ENCODE measurements at places on chromosomes 4 and X. TPM values are rescaled to one million over a fixed set of nuclear protein-coding genes. Genes with fewer than 3 reads are reported as not detected.

DNA sequence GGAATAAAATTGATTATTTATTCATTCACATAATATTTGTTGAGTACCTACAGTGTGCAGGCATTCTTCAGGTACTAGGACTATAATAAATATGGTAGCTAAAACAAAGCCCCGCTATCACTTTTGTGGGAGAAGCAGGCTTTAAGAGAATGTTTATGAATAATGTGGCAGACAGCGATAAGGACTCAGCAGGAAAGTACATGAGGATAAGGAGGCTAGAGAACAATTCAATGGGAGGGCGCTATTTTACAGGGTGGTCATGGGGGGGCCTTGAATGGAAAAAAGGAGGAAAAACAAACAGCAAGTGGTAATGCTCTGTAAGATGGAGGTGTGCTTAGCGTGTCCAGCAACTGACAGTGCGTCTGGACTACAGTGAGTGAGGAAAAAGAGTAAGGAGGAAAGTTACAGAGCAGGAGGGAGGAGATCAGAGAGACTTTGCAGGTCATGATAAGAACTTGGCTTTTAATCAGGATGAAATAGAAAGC lies 264.2 kb upstream of the ETNPPL start:
- DNase-seq: no peak

GRCh38 chr4:3287271-3287971 lies 5.4 kb upstream of the RGS12 start:
- peak; percentile 44 for DNase-seq

DNA sequence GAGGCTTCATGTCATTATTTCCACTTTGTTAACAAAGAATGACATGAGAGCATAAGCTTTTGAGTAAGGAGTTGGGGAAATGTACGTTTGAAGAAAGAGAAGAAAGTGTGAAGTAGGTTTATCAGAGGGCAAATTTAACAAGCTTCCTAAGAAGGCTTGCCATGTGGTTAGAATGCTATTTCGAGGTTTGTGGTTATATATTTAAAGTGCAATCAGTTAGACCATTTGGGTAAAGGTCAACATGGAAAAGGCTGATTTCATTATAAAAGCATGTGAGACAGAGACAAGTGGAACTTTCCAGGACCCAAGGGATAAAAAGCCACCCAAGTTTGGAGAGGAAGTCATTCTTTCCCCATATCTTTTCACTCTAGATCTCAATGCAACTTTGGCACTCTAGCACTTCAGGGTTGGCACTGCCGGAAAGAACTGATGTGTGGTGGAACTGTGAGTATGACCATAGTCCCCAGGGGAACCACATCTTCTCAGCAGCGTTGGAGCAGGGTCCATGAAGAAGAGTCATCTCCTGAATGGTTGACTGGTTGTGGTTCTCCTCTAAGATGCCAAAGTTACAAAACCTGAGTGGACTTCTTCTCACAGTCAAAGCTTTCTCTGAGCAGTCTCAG lies 529.9 kb downstream of the MID1IP1 start:
- no peak for DNase-seq

DNA sequence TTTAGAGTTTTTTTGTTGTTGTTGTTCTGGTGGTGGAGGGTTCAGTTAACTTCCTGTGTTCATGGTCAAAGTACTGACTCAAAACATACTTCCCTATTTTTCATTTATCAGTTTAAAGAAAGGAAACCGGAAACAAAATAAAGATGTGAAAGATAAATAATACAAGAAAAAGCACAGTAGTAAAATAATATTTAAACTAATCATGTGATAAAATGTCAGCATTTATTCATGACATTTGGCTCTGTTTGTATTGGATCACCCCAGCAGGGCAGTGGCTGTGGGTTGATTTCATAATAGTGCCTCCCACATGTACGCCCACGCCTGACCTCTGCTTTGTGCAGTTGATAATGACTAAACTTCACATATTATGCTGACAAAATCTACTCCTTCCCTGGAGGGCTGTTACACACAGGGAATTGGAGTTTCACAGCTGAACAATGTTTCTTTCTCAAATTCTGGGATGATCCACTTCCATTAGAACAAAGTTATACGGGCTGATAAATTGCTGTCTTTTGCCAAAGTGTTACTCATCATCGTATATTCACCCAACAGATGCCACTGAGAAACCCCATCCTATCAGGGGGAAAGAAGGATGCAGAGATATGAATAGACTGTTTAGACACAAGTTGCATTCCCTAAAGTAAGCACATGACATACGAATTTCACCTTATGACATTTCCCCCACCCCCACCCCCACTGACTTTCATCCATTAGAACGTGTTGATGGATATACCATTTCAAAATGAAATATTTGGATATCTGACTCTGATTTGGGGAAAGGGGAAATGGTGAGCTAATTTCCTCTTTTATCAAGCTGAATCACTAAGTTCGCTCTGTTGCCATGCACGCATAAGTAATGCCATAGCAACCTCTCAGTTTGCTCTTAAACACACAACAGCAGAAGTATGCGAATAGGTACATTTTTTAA lies 48.3 kb downstream of the AMELX start:
- no peak for DNase-seq

GRCh38 chrX:109709129-109709631 lies 23.9 kb downstream of the ACSL4 start:
- DNase-seq: no peak

DNA sequence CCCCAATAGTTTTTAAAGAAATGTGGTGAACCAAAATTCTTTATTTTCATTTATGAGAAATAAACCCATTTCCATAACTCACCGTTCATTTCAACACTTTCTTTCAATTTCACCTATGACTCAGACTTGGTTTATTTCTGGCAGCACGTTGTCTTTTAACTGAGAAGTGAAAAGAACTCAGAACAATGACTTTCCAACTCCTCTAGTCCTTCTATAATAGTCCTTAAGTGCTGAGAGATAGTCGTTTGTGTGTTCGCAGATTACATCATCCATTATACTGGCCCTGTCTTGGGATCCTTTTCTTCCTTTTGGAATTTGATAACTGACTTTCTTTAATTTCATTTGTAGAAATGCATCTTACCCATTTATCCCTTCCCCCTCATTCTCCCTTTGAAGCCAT lies 113.6 kb downstream of the GLUD2 start:
- no peak for DNase-seq

DNA sequence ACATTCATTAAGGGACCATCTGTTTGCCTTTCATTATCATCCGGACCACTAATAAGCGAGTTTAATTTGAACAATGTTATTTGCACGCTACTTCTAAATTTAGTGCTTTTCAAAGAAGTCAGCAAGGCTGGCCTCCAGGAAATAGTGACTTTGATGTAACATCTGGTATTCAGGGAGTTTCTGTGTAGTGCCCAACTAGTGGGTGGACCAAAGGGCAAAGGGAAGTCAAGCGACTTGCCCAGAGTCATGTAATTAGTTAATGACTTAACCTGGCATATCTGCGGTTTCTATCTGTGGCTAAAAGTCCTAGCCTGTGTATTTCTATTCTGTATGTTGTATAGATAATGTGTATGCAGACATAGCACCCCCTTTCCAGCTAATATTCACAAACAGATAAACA lies 56.3 kb upstream of the LCORL start:
- no peak for DNase-seq

DNA sequence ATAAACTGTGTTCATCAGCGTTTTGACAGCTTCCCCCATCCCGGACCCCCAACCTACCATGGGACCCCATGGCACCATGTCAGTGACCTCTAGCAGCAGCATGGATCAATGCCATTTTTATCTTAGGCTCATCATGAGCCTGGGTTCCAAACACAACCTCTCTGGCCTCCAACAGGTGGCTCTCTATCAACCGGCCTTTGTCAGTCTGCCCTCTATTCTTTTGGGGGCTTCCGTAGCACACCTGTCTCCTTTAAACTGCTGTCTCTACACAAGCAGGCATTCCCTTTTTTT lies 721 bp upstream of the TMEM150C start:
- DNase-seq: no peak

DNA sequence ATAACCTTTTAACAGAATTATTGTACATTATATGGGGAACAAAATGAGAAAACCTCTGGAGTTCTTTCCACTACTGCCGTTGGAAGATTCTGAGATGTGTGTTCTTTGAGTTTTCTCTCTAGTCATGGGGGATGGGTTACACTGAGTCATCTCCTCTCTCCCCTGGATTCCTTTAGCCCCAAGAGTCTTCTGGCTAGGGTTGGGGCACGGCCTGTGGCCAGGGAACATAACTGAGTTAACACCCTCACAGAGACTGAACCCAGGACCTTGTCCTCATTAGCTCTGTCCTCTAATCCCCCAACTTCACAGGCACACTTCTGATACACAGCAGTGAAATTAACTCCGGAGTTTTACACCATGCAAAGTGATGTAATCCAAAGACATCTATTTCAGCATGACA lies 142.3 kb upstream of the F9 start:
- DNase-seq: no peak

- no peak for DNase-seq
These were observed 225.1 kb upstream of the GPC4 start for GRCh38 chrX:133640161-133641015.

- DNase-seq: no peak
These were observed 184.9 kb downstream of the NSUN7 start for GRCh38 chr4:40934676-40935075.

DNA sequence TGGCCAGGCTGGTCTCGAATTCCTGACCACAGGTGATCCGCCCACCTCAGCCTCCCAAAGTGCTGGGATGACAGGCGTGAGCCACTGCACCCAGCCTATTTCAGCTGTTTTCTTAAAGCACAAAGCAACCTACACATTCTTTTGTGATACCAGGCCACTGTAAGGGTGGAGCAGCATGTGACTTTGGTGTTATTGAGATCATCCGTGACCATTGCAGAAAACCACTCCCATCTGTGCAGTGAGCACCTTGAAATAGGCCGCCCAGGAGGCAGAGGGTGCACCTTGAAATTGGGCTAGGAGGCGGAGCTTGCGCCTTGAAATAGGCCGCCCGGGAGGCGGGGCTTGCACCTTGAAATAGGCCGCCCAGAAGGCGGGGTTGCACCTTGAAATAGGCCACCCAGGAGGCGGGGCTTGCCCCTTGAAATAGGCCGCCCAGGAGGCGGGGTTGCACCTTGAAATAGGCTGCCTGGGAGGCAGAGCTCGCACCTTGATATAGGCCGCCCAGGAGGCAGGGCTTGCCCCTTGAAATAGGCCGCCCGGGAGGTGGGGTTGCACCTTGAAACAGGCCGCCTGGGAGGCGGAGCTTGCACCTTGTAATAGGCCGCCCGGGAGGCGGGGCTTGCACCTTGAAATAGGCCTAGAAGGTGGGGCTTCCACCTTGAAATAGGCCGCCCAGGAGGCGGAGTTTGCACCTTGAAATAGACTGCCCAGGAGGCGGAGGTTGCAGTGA lies 9.0 kb upstream of the SLC25A6 start:
- DNase-seq: no peak

GRCh38 chr4:41069838-41070237 lies 144.5 kb downstream of the APBB2 start:
- DNase-seq: no peak

DNA sequence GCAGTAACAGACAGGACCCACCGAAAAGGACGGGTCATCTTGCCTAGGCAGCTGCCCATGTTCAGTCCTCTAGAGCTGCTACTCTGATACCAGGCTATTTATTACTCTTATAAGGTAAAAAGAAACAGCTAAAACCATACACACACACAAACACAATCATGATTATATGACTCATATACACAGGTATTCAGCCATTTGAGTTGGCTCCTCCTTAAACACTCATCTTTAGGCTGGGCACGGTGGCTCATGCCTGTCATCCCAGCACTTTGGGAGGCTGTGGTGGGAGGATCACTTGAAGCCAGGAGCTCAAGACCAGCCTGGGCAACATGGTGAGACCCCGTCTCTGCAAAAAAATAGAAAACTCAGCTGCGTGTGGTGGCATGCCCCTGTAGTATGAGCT lies 76.6 kb downstream of the F11 start:
- DNase-seq: no peak

DNA sequence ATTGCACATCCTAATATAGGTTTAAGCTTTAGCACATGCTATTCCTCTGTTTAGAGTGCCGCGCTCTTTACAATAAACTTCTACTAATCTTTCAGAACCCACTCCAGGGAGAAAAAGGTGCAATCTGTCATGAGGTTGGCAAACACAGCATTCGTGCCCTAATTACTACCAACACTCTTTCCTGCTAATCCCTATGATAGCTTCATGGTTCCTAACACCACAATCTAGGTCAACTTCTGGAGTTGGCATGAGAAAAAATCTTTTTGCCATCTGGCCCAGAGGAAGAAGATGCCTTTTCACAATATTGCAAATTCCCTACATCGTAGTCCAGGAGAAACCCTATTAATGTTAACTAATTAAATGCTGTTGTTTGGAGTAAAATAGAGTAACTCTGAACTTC lies 39.6 kb downstream of the TMA16 start:
- no peak for DNase-seq

DNA sequence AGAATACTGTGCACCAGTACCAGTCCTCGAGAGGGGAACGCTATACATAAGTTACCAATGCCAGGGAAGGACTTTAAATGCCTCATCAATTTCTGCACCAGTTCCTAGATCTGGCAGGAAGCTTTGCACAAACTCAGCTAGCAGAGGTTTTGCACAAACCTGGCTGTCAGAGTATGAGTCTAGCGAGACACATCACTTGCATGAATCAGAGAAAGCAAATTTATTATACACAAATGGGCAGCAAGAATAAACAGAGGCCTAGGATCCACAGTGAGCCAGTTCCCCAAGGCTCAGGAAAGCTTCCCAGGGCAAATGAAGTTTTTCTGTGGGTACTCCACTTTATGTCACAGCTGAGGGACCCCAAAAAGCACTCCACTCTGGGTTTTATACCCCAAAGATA lies 523.5 kb downstream of the CFAP47 start:
- DNase-seq: no peak

The TMSB15C gene
- total RNA-seq: 0.24 TPM

The BRS3 gene
- not detected for total RNA-seq

The TASL gene
- total RNA-seq: 0.22 TPM

The APLN gene
- total RNA-seq: 6.2 TPM

The FAM184B gene
- total RNA-seq: 0.03 TPM

The PPARGC1A gene
- 99.6 TPM for total RNA-seq

The ITIH6 gene
- total RNA-seq: not detected

The ARHGAP6 gene
- 4.8 TPM for total RNA-seq

The WFS1 gene
- 48.4 TPM for total RNA-seq

Measured in cardiac septum (tissue), 1 donor.